Tracheal epithelial cell (primary cell): ENCODE measurements at places on chromosomes 6 and 20. TPM values are rescaled to one million over a fixed set of nuclear protein-coding genes. Genes with fewer than 3 reads are reported as not detected.

Gene HSPA12B
- under 0.01 TPM in 1 of 2 replicates, not detected in the other for total RNA-seq

Gene PPP1R16B
- 0.24 and 0.43 TPM in 2 replicates for total RNA-seq

Gene TNFAIP3
- total RNA-seq, result 2.1 and 124 TPM in 2 replicates

Gene TFAP2A
- 7.7 and 11.9 TPM in 2 replicates for total RNA-seq

Gene LTA
- not detected in 2 replicates for total RNA-seq

Gene SLC29A1
- total RNA-seq, result 4.0 and 13.5 TPM in 2 replicates

Gene DPPA5
- total RNA-seq, result not detected in 2 replicates

Gene AGER
- total RNA-seq, result 0.43 TPM in 1 of 2 replicates, not detected in the other

Gene PDE10A
- under 0.01 and 4.8 TPM in 2 replicates for total RNA-seq

Gene DNAAF9
- 6.8 and 7.2 TPM in 2 replicates for total RNA-seq

Gene SNAI1
- total RNA-seq, result not detected in 2 replicates

Gene ECT2L
- under 0.01 and 0.21 TPM in 2 replicates for total RNA-seq

Gene NRSN1
- not detected in 2 replicates for total RNA-seq

Gene CDH4
- 2.4 and 5.8 TPM in 2 replicates for total RNA-seq

Gene RALY
- total RNA-seq, result 58.0 and 73.5 TPM in 2 replicates

Gene SNAP25
- not detected in 2 replicates for total RNA-seq

Gene XRN2
- total RNA-seq, result 75.9 and 86.0 TPM in 2 replicates

Gene BMP6
- 1.1 and 2.2 TPM in 2 replicates for total RNA-seq

Gene VSTM2L
- 5.8 and 43.3 TPM in 2 replicates for total RNA-seq

Gene C6orf62
- total RNA-seq, result 90.4 and 146 TPM in 2 replicates

Gene CNR1
- total RNA-seq, result 0.72 TPM in 1 of 2 replicates, not detected in the other

Gene DUSP15
- total RNA-seq, result not detected in 2 replicates

Gene REM1
- not detected in 2 replicates for total RNA-seq

Gene PRSS35
- total RNA-seq, result under 0.01 TPM in 1 of 2 replicates, not detected in the other

Gene OPN5
- total RNA-seq, result not detected in 2 replicates

Gene APOM
- total RNA-seq, result 0.96 and 1.3 TPM in 2 replicates

Gene HLA-DOB
- 0.72 and 1.9 TPM in 2 replicates for total RNA-seq

Gene AVP
- total RNA-seq, result not detected in 2 replicates

Gene DDR1
- 195 and 363 TPM in 2 replicates for total RNA-seq

Gene SPEF1
- total RNA-seq, result not detected in 2 replicates

Gene VSX1
- not detected in 2 replicates for total RNA-seq

Gene ZC3H12D
- total RNA-seq, result under 0.01 TPM in 1 of 2 replicates, not detected in the other

Gene MCCD1
- not detected in 2 replicates for total RNA-seq

Gene ADGRF1
- 6.7 and 16.8 TPM in 2 replicates for total RNA-seq

Gene PNPLA1
- total RNA-seq, result not detected in 2 replicates

Gene CPNE5
- total RNA-seq, result under 0.01 TPM in 1 of 2 replicates, not detected in the other

Gene PSMF1
- 20.7 and 25.8 TPM in 2 replicates for total RNA-seq

Gene PRDM13
- not detected in 2 replicates for total RNA-seq

Gene MUC21
- total RNA-seq, result under 0.01 and 0.21 TPM in 2 replicates

Gene LAMA2
- 0.21 and 0.24 TPM in 2 replicates for total RNA-seq

Gene SPATS1
- total RNA-seq, result not detected in 2 replicates

Gene HCRTR2
- total RNA-seq, result not detected in 2 replicates

Gene HLA-DRB5
- under 0.01 TPM in 1 of 2 replicates, not detected in the other for total RNA-seq

Gene FOXC1
- 5.3 and 6.2 TPM in 2 replicates for total RNA-seq

Gene PHACTR1
- 0.96 TPM in 1 of 2 replicates, not detected in the other for total RNA-seq

Gene HNF4A
- total RNA-seq, result under 0.01 TPM in 1 of 2 replicates, not detected in the other

Gene C20orf204
- 0.24 and 0.85 TPM in 2 replicates for total RNA-seq

Gene ANKRD66
- total RNA-seq, result not detected in 2 replicates

Gene SLC35F1
- not detected in 2 replicates for total RNA-seq

Gene HSPA1L
- total RNA-seq, result 0.64 and 0.72 TPM in 2 replicates

Gene MLN
- total RNA-seq, result not detected in 2 replicates

Gene TMEM217
- total RNA-seq, result 4.8 TPM in 1 of 2 replicates, not detected in the other

Gene ENPP1
- total RNA-seq, result under 0.01 and 0.72 TPM in 2 replicates

Gene ZBTB46
- total RNA-seq, result 0.43 and 2.9 TPM in 2 replicates

Gene SLC17A1
- 1.4 TPM in 1 of 2 replicates, not detected in the other for total RNA-seq

Gene MAFB
- 1.4 and 1.5 TPM in 2 replicates for total RNA-seq

Gene IL17F
- not detected in 2 replicates for total RNA-seq

Gene DEF6
- 21.0 and 42.8 TPM in 2 replicates for total RNA-seq
